ENCODE measurements at places on chromosomes 3 and 15.

GRCh38 chr3:150540991-150541390 is 5.3 kb downstream of the SERP1 start:
- no peak for DNase-seq

DNA sequence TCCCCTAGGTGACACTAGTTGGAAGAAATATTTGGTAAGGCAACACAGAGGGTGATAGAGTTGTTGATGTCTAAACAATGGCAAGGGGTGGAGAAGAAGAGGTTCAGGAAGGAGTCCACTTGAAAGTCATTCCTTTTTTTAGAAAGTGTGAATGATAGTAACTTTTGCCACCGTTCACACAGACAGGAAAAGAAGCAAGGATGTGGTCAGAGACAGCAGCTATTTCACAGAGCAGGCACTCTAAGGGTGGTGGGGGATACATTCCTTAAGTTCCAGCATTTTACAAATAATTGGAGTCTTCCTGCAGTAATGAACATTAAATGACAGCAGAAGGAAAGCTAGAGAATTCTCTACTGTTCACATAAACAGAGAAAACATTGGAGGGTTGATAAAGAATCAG is 75.4 kb upstream of the ZNF385D start:
- DNase-seq = no peak

DNA sequence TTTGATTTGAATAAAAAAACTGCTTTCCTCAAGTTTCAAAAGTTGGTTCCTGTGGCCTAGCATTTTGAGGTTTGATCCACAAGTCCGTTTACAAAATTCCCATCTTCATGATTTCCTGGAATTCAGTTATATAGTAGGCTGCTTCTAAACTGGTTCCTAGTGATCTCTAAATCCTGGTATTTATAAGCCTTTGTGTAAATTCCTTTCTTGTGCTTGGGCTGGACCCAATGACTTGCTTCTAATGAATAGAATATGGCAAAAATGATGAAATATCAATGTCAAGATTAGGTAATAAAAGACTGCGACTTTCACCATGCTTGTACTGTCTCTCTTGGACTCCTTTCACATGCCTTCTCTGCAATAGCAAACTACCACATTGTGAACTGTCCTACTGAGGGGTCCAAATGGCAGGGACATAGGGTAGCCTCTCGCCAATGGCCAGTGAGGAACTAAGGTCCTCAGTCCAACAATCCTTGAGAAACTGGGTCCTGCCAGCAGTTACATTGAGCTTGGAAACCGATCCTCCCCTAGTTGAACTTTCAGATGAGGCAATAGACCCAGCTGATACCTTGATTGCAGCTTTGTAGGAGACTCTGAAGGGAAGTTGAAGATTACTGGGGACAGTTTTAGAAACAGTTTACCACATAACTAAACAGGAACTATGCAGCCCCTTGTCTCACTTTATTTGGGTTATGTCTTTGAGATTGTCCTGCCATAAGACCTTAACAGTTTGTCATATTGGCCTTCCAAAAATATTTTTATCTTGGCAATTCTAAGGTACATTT is 303.9 kb upstream of the TBC1D5 start:
- DNase-seq = no peak

DNA sequence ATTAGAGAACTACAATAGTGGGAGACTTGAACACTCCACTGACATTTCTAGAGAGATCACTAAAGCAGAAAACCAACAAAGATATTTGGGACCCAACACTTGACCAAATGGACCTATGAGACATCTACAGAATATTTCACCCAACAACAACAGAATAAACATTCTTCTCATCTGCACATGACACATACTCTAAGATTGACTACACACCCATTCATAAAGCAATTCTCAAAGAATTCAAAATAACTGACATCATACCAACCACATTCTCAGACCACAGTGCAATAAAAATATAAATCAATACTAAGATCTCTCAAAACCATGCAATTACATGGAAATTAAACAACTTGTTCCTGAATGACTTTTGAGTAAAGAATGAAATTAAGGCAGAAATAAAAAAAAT is 473.7 kb downstream of the LPP start:
- peak; percentile 94 for DNase-seq

DNA sequence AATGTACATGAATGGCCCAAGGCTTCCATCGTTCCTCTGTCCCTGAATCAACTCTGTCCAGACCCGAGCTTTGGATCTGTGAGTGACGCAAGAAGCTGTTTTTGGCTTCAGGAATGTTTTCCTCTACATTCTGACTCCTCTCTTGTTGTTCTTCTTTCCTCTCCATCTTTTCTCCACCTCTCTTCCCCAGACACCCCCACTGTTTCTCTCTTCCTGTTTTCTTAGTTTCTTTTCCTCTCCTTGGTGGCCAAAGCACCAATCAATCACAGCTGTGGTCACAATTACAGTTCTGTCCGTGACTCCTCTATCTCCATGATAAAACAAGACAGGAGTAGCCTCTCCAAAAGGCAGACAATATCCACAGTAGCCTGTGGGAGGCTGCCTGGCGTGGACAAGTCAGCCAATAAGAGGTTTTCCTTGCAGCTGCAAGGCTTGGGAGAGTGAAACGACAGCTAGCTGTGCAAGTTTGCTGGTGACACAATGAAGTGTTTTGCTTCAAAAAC is 4.9 kb upstream of the TMEM212 start:
- peak; percentile 59 for DNase-seq

DNA sequence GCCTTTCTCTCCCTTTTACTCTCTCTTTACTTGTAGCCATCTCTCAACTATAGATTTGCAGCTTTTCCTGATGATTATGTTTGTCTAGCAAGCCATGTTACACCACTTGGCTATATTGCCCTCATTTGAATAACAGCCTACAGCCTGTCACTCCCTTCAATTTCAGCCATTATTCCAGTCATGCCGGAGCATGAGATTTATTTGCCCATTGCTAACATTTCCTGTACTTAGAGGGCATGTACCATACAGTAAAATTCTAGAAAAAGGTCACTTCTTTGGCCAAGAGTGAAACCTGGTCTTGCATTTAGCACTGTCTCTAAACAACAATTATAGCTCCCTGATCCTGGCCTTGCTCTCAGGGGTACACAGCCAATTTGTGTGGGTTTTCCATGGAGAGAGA is 221.7 kb upstream of the TMC3 start:
- no peak for DNase-seq

DNA sequence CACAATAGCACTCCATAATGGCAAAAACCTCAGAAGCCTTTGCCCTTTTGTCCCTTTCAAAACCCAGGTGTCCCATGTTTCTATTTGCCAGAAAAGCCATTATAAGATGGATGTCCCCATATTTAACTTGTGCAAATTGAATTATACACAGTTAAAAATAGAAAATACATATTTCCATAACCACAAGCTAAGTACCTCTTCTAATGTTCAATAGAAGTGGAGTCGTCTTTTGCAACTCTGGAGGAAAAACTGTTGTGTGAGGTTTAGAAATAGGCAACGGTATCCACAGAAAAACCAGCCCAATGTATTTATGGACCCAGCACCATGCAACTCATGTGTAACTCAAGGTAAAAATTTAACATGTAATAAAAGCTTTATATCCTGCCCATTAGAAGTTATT is 83.6 kb upstream of the STRIT1 start:
- DNase-seq = no peak

DNA sequence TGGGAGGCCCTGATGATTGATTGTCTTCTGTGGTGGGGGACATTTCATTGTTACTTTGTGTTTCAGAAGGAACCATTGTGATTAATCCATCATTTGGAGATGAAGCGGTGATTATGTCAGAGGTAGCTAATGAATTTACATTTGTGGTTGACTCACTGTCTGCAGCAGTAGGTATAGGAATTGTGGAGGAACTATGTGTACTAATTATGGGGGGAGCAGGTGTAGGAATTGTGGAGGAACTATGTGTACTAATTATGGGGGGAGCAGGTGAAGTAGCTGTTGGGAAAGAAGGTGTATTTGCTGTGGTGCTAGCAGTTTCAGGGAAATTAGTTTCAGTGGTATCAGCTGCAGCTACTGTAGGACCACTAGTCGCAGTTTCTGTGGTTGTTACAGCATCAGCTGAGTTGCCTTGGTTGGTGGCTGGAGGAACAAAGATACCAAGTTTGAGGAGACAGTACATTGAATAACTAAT is 6.9 kb downstream of the MUC13 start:
- DNase-seq = no peak

GRCh38 chr3:9028134-9028533 is 64.9 kb upstream of the RAD18 start:
- no peak for DNase-seq

- peak; percentile 65 for DNase-seq
Observed at GRCh38 chr3:182212479-182213076, 500.9 kb downstream of the SOX2 start.

DNA sequence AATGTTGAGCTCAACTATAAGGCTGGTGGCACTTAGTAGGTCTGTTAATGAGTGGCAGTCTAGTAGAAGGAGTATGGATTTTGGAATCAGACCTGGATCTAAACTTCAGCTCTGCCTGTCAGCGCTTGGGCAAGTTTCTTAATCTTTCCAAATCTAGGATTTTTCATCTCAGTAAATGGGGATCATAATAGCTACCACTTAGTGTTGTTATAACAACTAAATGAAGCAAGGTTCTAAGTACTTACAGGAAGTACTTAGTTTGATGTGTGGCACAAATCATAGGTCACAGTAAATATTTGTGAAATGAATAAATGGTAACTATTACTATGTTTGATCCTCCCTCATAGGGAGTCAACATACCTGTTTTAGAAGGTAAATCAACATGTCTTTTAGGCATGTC is 31.4 kb downstream of the SLC49A4 start:
- DNase-seq = no peak

- no peak for DNase-seq
Observed at GRCh38 chr3:141434255-141434654, 52.6 kb upstream of the RASA2 start.

DNA sequence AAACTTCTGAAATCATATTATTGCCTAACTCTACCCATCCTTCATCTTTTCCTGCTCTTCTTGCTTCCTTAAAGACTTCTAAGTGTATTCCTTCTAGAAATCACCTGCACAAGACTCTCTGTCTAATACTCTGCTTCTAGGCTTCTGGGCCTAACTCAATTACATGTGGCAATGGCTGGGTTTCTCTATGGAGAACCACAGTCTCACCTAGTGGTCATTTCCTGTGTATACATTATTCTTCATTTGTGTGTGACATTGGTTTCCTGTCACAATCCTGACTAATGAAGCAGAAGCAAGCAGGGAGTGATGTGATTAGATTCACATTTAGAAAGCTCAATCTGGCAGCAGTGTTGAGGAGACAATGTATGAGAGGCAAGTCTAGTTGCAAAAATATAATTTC is 16.9 kb upstream of the CLDN1 start:
- peak; percentile 76 for DNase-seq

DNA sequence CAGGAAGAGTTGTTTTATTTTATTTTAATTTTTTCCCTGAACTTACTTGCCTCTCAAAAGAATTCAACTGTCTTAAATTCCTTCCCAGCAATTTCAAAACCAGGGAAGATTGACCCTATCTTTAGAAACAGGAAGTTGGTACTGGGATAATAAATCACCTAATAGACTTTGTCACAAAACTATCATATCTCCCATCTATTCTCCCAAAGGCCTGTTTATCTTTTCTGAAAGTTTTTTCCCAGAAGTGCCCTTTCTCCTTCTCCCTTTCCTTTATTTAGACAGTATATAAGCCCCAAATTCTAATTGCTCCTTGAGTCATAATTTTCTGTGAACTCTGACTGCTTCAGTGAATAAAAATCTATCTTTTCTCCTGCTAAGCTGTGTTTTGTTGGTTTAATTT is 2.9 kb upstream of the RNF7 start:
- no peak for DNase-seq

- DNase-seq = no peak
Observed at GRCh38 chr15:41897363-41897799, 3.5 kb upstream of the SPTBN5 start.

DNA sequence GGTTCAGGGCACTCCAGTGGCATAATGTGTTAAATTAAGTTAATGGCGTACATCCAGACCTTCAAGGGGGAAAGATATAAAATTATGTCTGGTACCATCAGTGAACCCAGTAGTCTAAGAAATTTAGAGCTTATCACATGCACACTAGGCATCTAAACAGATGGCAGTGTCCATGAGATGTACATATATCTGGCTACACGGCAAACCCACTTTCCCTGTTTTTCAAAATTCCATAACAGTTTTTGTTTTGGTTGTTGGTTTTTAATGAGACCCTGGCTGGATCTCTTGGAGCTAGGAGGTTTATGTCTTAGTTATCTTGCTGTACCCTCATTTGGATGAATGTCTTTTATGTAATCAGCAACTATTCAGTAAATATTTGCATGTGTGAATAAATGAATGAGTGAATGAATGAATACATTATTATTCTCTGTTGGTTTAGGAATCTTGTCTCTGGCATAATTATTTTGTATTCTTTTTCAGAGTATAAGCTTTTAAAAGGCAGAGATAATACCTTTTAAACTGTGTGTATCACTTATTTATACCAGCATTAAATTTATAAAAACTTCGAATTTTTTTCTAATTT is 3.1 kb upstream of the UTS2B start:
- no peak for DNase-seq

GRCh38 chr3:53346922-53347260 is 452 bp downstream of the DCP1A start:
- no peak for DNase-seq

- DNase-seq = no peak
Observed at GRCh38 chr15:74795966-74796625, 14.2 kb downstream of the CSK start.

DNA sequence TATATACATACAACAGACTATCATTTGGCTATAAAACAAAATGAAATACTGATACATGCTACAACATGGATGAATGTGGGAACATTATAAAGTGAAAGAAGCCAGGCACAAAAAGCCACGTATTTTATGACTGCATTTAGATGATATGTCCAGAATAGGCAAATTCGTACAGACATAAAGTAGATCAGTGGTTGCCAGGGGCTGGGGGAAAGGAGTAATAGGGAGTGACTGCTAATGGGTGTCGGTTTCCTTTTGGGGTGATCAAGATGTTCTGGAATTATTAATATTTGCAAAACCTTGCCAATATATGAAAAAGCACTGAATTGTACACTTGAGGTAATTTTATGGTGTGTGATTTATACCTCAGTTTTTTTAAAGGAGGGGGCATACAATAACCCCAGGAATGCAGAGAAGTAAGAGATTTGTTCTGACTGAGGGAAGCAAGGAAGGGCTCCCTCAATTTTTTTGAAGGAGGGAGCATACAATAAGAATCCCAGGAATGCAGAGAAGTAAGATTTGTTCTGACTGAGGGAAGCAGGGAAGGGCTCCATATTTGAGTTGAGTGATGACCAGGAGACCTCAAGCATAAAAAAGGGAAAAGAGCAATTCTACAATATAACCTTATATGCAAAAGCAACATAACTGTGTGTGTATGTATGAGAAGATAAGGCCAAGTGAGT is 6.2 kb downstream of the PSMD6 start:
- peak; percentile 7 for DNase-seq

GRCh38 chr15:85474700-85475316 is 94.4 kb downstream of the AKAP13 start:
- no peak for DNase-seq

GRCh38 chr3:17894434-17895060 is 152.1 kb upstream of the TBC1D5 start:
- peak; percentile 13 for DNase-seq

- no peak for DNase-seq
Observed at GRCh38 chr15:63065262-63066221, 23.0 kb downstream of the TPM1 start.
